Panc1 (cell line): ENCODE measurements at places on chromosomes 7 and 10. TPM values are rescaled to one million over a fixed set of nuclear protein-coding genes. Genes with fewer than 3 reads are reported as not detected.

GRCh38 chr7:44433255-44434022 lies 57.0 kb downstream of the NUDCD3 start:
- no peak for DNase-seq
- no peaks in the 10 kb centered on the region for H3K27me3 ChIP-seq
- no peaks in the 10 kb centered on the region for H3K36me3 ChIP-seq
- H3K27ac ChIP-seq: no peak overlapping the region

- H3K4me3 ChIP-seq: peak overlapping the region; percentile 31
- H3K4me1 ChIP-seq: no peaks in the 10 kb centered on the region
- H3K36me3 ChIP-seq: no peaks in the 10 kb centered on the region
- DNase-seq: no peak
- H3K27me3 ChIP-seq: peaks cover 2% of the 10 kb centered on the region
- no peak overlapping the region for H3K27ac ChIP-seq
These were observed 156.8 kb downstream of the FRMD4A start for GRCh38 chr10:14173706-14174594.

Gene RPEL1
- 0.10 TPM for total RNA-seq

GRCh38 chr10:58473976-58474375 lies 38.7 kb upstream of the BICC1 start:
- peaks cover 3% of the 10 kb centered on the region; the same call in 1 of the 2 replicates for H3K4me1 ChIP-seq
- H3K27me3 ChIP-seq: peaks cover 7% of the 10 kb centered on the region; the same call in 1 of the 2 replicates
- no peaks in the 10 kb centered on the region for H3K36me3 ChIP-seq

Gene ANXA8L1
- total RNA-seq: 0.26 TPM

- no peak overlapping the region for H3K4me3 ChIP-seq
- no peak for DNase-seq
- H3K27ac ChIP-seq: no peak overlapping the region
- no peaks in the 10 kb centered on the region for H3K36me3 ChIP-seq
- H3K27me3 ChIP-seq: no peaks in the 10 kb centered on the region; the same call in 1 of the 2 replicates
These were observed 283.8 kb downstream of the PTEN start for GRCh38 chr10:88147000-88147798.

- H3K4me1 ChIP-seq: no peaks in the 10 kb centered on the region
- no peak overlapping the region for H3K27ac ChIP-seq
- H3K36me3 ChIP-seq: no peaks in the 10 kb centered on the region
- H3K27me3 ChIP-seq: no peaks in the 10 kb centered on the region
- no peak overlapping the region for H3K4me3 ChIP-seq
These were observed 703.1 kb upstream of the FZD8 start for GRCh38 chr10:36345175-36345533.

Gene HOXA6
- total RNA-seq: 3.3 TPM

Gene ZPBP
- total RNA-seq: not detected

DNA sequence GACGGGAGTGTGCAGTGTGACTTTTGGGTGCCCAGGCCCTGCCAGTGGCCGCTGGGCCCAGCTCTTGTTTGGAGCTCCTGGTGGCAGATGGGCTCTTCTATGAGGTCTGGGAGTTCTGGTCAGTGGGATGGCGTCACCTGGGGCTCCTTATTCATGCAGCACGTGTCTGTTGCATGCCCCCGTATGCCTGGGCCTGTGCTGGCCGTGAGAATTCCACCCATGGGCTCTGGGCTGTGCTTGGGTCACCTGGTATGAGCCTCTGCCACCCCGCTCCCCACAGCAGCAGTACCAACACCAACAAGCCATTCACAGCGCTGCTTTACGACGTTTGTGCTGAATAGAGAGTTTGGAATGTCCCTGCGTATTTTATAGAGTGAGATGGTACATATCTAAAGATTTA lies 27.1 kb downstream of the INPP5A start:
- H3K4me1 ChIP-seq: peaks cover 30% of the 10 kb centered on the region
- no peaks in the 10 kb centered on the region for H3K36me3 ChIP-seq
- no peak overlapping the region for H3K4me3 ChIP-seq
- no peaks in the 10 kb centered on the region for H3K27me3 ChIP-seq
- DNase-seq: no peak

DNA sequence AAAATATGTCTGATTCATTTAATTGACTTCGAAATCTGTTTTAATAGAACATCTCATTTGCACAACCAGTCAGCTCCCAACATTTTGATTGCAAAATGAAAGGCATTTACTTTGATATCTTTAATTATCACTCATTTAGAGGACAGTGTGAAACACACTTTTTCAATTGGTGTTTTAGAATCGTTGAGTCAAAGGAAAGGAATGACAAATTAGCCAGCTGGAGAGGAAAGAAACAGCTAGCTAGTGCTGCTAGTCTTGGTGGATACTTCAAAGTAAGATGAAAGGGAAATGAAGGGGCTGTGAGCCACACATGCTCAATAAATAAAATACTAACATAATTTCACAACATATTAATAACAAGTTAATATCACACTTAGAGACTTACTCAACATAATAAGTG lies 570.2 kb downstream of the PHTF2 start:
- H3K4me1 ChIP-seq: no peaks in the 10 kb centered on the region
- peaks cover 2% of the 10 kb centered on the region; the same call in 1 of the 2 replicates for H3K27me3 ChIP-seq
- H3K4me3 ChIP-seq: no peak overlapping the region
- no peaks in the 10 kb centered on the region for H3K36me3 ChIP-seq

GRCh38 chr7:17234398-17235031 lies 63.9 kb upstream of the AHR start:
- H3K36me3 ChIP-seq: no peaks in the 10 kb centered on the region
- no peaks in the 10 kb centered on the region for H3K27me3 ChIP-seq
- H3K27ac ChIP-seq: peak overlapping the region; percentile 90
- DNase-seq: peak; percentile 94
- H3K4me3 ChIP-seq: no peak overlapping the region
- peaks cover 27% of the 10 kb centered on the region for H3K4me1 ChIP-seq

GRCh38 chr7:155878250-155878649 lies 66.0 kb upstream of the SHH start:
- H3K4me3 ChIP-seq: no peak overlapping the region
- no peak overlapping the region for H3K27ac ChIP-seq
- no peaks in the 10 kb centered on the region for H3K36me3 ChIP-seq
- H3K4me1 ChIP-seq: no peaks in the 10 kb centered on the region

- H3K36me3 ChIP-seq: no peaks in the 10 kb centered on the region
- no peak for DNase-seq
- H3K27me3 ChIP-seq: no peaks in the 10 kb centered on the region
- H3K4me1 ChIP-seq: peaks cover 15% of the 10 kb centered on the region
- H3K27ac ChIP-seq: no peak overlapping the region
These were observed 47.4 kb downstream of the SGMS1 start for GRCh38 chr10:50576245-50576815.

DNA sequence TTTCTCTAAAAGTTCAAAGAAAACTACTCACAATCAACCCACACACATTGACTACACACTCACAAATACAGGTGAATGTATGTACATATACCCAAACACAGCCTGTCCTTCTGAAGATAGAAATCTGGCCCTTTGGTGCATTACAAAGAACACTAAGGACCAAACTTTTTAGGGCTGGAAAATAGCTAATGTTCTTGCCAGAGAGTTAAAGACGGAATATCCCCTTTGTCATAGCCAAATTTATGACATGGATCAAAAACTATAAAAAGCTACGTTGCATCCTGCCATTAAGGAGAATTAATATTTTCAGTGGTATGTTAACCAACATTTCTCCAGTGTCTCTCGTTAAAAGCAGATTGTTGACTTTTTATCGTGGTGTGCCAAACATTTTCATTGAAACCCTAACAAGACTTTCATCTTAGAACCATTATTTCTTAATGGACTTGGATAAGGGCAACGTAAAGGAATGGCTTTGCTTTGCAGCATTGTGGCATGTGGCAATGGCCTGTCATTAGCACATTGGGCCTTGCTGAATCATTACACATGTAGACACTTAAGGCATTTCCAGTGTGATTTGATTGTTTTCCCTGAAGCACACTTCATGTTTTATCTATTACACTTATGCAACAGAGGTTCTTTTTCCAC lies 150.9 kb upstream of the MEOX2 start:
- H3K4me3 ChIP-seq: no peak overlapping the region
- H3K27ac ChIP-seq: no peak overlapping the region
- H3K4me1 ChIP-seq: no peaks in the 10 kb centered on the region
- H3K27me3 ChIP-seq: no peaks in the 10 kb centered on the region
- no peak for DNase-seq

Gene SCD
- total RNA-seq: 1,345 TPM

Gene HTR7
- total RNA-seq: 0.33 TPM

DNA sequence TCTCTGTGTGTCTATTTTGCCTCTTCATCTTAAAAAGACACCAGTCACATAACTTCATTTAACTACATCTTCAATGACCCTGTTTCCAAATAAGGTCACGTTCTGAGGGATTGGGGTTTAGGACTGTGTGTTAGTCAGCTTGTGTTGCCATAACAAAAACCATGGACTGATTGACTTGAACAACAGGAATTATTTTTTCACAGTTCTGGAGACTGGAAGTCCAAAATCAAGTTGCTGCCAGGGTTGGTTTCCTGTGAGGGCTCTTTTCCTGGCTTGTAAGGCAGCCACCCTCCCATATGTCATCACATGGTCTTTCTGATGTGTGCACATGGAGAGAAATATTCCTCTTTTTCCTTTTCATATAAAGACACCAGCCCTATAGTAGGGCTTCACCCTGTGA lies 55.3 kb downstream of the REEP3 start:
- peaks cover 5% of the 10 kb centered on the region; the same call in 1 of the 2 replicates for H3K36me3 ChIP-seq
- H3K27ac ChIP-seq: no peak overlapping the region
- H3K27me3 ChIP-seq: no peaks in the 10 kb centered on the region
- no peak overlapping the region for H3K4me3 ChIP-seq
- DNase-seq: no peak
- H3K4me1 ChIP-seq: peaks cover 11% of the 10 kb centered on the region

DNA sequence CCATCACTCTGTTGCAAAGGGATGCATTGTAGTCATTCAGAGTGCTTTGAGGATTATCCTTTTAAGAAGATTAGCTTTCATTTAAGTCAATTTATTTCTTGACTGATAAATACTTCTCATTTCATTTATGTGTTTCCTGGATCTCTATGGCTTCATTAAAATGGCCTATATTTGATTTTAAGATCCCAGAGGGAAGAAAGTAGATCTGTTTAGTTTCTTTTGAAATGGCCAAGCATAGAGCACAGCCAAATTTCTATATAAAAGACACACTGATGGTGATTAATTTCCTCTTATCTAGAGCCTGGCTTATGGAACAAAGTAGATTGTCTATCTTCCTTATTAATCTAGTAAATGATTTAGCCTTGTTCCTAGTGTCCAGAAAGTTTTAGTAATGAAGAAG lies 129.7 kb upstream of the CALCR start:
- no peaks in the 10 kb centered on the region; the same call in 1 of the 2 replicates for H3K27me3 ChIP-seq
- H3K36me3 ChIP-seq: no peaks in the 10 kb centered on the region
- no peak overlapping the region for H3K27ac ChIP-seq
- H3K4me3 ChIP-seq: no peak overlapping the region

GRCh38 chr10:131226446-131227162 lies 84.9 kb downstream of the TCERG1L start:
- H3K27ac ChIP-seq: no peak overlapping the region
- DNase-seq: no peak
- no peaks in the 10 kb centered on the region for H3K4me1 ChIP-seq
- H3K4me3 ChIP-seq: no peak overlapping the region
- no peaks in the 10 kb centered on the region for H3K36me3 ChIP-seq
- peaks cover 4% of the 10 kb centered on the region; the same call in 1 of the 2 replicates for H3K27me3 ChIP-seq

- no peak overlapping the region for H3K4me3 ChIP-seq
- DNase-seq: no peak
- H3K27ac ChIP-seq: no peak overlapping the region
- peaks cover 6% of the 10 kb centered on the region; the same call in 1 of the 2 replicates for H3K27me3 ChIP-seq
- no peaks in the 10 kb centered on the region for H3K36me3 ChIP-seq
These were observed 18.5 kb downstream of the VSTM2A start for GRCh38 chr7:54560723-54561122.

- H3K27ac ChIP-seq: peak overlapping the region; percentile 98
- no peaks in the 10 kb centered on the region for H3K36me3 ChIP-seq
- H3K27me3 ChIP-seq: no peaks in the 10 kb centered on the region
- no peak for DNase-seq
- peaks cover 52% of the 10 kb centered on the region for H3K4me1 ChIP-seq
These were observed 8.2 kb downstream of the AGFG2 start for GRCh38 chr7:100546926-100547800.

GRCh38 chr7:103369432-103369831 lies 22.0 kb downstream of the PSMC2 start:
- no peak overlapping the region for H3K4me3 ChIP-seq
- H3K27me3 ChIP-seq: no peaks in the 10 kb centered on the region; the same call in 1 of the 2 replicates
- H3K27ac ChIP-seq: no peak overlapping the region
- H3K4me1 ChIP-seq: no peaks in the 10 kb centered on the region
- DNase-seq: no peak

GRCh38 chr10:128660726-128661125 lies 534.5 kb upstream of the MKI67 start:
- no peaks in the 10 kb centered on the region for H3K27me3 ChIP-seq
- no peaks in the 10 kb centered on the region for H3K4me1 ChIP-seq
- H3K36me3 ChIP-seq: no peaks in the 10 kb centered on the region
- no peak for DNase-seq
- H3K27ac ChIP-seq: no peak overlapping the region
- no peak overlapping the region for H3K4me3 ChIP-seq

DNA sequence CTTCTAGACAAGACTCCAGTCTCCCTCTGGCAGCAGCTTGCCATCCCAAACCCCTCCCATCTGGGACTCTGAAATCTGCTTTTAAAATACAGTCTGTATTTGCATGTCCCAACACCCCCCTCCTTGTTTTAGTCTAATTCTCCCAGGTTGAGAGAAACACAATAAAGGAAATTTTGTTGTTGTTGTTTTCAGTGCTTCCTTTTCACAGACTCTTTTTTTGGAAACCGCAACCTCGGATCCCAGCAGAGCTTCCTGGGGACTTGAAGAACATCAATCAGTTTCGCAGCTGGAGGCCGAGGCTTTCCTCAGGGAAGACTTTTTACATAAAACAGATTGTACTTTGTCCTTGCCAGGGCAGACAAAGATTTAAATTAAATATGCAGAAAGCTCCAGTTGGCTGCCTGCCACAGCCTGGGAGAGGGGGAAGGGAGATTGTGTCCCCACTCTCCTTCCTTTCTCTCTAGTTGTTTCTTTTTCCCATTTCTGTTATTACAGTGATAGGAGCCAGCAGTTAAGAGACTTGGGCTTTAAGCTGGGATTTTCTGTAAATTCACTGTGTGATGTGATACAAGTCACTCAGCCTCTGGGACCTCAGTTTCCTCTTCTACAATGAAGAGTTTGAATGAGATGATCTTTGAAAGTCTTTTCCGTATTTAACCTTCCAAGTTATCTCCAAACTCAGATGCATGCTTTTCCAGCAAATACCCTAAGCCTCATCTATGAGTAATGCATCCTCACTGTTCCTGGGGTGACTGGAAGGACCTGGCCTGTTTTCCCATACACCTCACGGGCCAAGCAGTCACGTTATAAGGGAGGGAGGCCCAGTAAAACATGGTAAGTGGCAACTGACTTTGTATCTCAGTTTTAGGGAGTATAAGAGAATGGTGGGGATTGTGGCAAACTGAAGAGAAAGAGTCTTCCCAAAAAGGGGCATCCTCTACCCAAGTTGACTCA lies 192.3 kb downstream of the REEP3 start:
- H3K4me1 ChIP-seq: peaks cover 55% of the 10 kb centered on the region
- H3K27me3 ChIP-seq: no peaks in the 10 kb centered on the region
- peak overlapping the region; percentile 82 for H3K27ac ChIP-seq
- no peaks in the 10 kb centered on the region for H3K36me3 ChIP-seq

DNA sequence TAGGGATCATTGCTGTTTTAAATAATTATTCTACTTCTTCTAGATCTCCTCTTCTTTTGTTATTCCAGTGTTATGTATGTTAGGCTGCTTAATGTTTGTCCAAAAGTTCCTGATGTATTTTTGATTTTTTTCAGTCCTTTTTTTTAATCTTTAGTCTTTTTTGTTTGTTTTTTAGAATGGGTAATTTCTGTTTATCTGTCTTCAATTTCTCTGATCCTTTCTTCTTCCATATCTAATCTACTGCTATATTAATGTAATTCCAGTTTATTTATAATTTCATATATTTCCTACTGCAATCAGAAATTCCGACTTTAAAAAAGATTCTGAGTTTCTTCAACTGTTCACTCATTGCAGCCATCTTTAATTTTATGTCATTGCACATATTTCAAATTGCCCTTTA lies 452.8 kb upstream of the POT1 start:
- no peaks in the 10 kb centered on the region for H3K4me1 ChIP-seq
- no peak overlapping the region for H3K4me3 ChIP-seq
- H3K27me3 ChIP-seq: no peaks in the 10 kb centered on the region
- H3K36me3 ChIP-seq: no peaks in the 10 kb centered on the region
